ENCODE measurements at places on chromosomes 7 and 10.

DNA sequence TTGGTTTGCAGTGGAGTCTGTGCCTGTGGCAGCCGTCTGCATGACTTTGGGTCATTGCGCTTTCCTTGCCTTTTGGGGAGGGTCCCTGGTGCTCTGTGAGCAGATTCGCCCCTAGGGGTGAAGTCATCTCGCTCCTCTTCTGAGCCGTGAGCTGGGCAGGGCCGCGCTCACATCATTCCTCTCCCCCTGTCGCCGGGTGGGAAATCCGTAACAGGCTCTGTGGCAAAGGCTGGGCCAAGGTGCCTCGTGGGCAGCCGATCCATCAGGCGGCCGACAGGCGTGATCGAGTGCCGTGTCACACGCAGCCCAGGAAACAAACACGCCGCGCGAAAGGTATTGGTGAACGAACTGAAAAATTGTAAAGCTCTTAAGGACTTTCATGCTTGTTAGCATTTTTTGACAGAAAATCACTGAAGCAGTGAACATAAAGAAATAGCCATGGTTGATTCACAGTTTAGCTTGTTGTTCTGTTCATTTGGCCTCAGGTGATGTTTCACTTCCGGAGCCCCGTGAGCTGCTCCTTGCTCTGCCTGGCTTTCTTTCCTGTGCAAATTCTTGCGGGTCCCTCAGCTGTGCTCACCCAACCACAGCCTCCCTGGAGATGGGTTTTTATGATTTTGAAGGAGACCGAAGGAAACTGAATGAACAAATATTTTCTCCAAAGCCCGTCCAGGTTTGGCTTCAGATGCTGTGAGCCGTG lies 122.1 kb downstream of the NKX6-2 start:
- DNase-seq = no peak

DNA sequence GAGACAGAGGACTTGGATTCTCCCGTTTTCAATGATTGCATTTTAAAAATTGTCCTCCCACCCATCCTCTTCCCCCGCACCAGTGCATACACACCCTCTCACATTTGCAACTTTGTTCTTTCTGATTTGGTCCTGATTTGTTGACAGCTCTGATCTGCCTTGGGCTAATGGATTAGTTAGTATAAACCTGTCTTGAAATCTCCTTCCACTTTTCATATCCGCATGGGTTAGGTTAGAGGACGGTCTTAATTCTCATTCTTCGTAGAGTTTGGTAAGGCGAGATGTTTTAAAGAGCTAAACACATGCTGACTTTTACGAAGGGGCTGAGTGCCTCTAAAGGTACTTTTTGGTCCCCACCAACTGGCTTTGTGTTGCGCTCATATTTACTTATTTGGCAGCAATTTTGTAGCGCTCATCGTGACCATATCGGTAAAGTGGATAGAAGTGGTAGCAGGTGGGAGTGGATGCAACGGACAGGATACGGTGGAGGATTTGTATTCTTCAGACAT lies 1.1 kb downstream of the AHR start:
- DNase-seq = no peak

GRCh38 chr7:99004216-99004615 lies 125.9 kb downstream of the TRRAP start:
- DNase-seq = no peak

GRCh38 chr10:34697351-34698247 lies 117.5 kb downstream of the PARD3 start:
- no peak for DNase-seq

- no peak for DNase-seq
Observed at GRCh38 chr10:104824380-104825006, 183.4 kb downstream of the SORCS3 start.

- no peak for DNase-seq
Observed at GRCh38 chr7:90764848-90765570, 168.9 kb downstream of the CDK14 start.

GRCh38 chr7:7584653-7585052 lies 18.0 kb downstream of the MIOS start:
- DNase-seq = no peak

DNA sequence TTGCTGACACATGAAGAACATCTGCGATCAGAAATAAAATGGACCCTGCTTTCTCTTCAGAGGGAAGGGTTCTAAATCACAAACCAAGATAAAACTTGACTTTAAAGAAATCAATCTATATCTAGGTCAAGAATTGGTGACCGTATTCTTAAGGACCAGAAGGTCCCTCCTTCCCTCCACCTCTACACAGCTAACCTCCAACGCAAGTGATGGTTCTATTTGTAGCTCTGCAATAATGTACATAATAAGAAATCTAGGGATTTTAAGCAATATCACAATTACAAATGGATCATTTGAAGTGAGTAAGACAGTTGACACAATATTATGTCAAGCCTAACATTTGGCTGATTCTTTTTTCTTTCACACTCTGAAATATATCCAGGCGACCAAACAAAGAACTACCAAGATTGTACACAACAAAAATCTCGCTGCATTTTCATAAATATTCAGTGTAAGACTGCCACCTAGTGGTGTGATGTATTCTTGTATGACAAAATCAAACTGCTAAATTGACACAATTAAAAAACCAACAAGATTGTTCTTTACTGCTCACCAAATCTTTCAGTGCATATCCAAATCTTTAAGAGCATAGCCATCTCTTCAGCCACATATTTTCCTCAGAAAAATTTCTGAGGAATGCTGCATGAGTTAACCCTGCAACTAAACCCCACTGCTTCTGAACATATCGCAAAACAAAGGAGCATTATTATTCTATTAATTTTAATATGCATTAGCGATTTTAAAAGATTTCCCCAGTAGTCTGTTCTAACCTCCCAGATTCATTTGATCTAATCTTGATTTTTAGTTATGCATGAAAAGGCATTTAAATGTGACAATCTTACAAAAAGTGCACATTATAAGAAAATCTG lies 44.5 kb downstream of the ICA1 start:
- DNase-seq = no peak

- no peak for DNase-seq
Observed at GRCh38 chr10:86030312-86030711, 336.3 kb downstream of the GRID1 start.

GRCh38 chr7:95772298-95772770 lies at the start of gene DYNC1I1:
DYNC1I1 (plus strand) TSS chr7:95772554; CDS start chr7:95804730, 32,176 bp downstream.
- DNase-seq = peak; percentile 77

GRCh38 chr10:4213441-4213840 lies 428.4 kb upstream of the KLF6 start:
- no peak for DNase-seq

- DNase-seq = no peak
Observed at GRCh38 chr10:86192147-86192546, 174.4 kb downstream of the GRID1 start.

DNA sequence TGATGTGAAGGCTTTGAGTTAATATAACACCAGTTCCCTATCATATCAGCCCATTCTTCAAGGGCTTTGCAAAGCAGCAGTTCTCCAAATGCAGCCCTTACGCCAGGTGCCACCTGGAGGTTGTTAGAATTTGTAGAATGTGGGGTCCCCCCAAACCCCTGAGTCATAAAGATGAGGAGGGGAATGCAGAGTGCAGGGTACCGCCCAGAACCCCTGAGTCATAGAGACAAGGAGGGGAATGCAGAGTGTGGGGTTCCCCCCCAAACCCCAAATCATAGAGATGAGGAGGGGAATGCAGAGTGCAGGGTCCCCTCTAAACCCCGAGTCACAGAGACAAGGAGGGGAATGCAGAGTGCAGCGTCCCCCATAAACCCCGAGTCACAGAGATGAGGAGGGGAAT lies 605.8 kb downstream of the PTPRN2 start:
- no peak for DNase-seq

GRCh38 chr7:150733482-150734095 lies 3.6 kb upstream of the GIMAP5 start:
- no peak for DNase-seq

- no peak for DNase-seq
Observed at GRCh38 chr10:110864662-110865140, 7.0 kb upstream of the PDCD4 start.

- DNase-seq = peak; percentile 57
Observed at GRCh38 chr10:121592155-121592890, 5.9 kb downstream of the FGFR2 start.

- DNase-seq = peak; percentile 74
Observed at GRCh38 chr10:133067149-133068105, 20.3 kb upstream of the ADGRA1 start.

GRCh38 chr10:101744267-101744666 lies 31.6 kb downstream of the FGF8 start:
- DNase-seq = no peak

DNA sequence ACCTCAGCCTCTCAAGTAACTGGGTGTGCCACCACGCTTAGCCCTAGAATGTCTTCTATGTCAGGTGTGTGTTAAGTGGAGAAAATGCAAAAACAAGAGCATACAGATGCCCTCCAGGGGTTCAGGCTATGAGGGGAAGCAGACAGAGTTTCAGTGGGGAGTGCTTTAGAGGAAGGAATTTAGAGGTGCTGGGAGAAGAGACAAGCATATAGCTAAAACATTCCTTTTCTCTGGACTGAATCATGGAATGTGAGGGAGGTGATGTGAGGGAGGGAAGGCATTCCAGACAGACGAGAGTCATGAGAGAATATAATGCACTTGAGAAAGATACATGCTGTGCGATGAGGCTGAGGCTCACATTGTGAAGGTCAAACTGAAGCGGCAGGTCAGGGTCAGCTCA lies 6.6 kb upstream of the ZNF786 start:
- DNase-seq = no peak

GRCh38 chr10:102935505-102935904 lies 17.4 kb downstream of the CNNM2 start:
- DNase-seq = no peak

- no peak for DNase-seq
Observed at GRCh38 chr10:24306507-24306875, 97.6 kb downstream of the KIAA1217 start.

GRCh38 chr10:125399289-125399688 lies 238.9 kb upstream of the CTBP2 start:
- no peak for DNase-seq
